Stimulated activated naive CD8-positive, alpha-beta T cell treated with anti-CD3 and anti-CD28 coated beads, Interleukin-15, amount 100 ng/mL, for 72 hours (primary cell): ENCODE measurements at places on chromosomes 3 and 15.

DNA sequence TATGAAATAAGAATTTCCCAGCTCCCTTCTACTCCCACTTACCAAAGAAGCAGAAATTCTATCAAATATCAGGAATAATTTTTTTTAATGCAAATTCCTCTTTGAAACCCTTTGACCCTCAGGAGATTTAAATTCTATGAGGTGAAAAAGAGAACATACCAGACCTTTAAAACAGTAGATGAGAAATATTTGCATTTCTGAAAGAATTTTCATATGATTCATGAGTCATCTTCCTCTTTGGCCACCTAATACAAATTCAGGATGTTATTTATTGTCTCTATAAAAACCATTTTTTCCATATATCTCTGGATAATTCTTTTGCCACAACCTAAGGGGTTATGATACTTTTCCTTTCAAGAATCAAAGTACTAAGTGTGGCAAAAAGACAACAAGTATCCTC is 67.3 kb upstream of the ST3GAL6 start:
- DNase-seq = no peak

DNA sequence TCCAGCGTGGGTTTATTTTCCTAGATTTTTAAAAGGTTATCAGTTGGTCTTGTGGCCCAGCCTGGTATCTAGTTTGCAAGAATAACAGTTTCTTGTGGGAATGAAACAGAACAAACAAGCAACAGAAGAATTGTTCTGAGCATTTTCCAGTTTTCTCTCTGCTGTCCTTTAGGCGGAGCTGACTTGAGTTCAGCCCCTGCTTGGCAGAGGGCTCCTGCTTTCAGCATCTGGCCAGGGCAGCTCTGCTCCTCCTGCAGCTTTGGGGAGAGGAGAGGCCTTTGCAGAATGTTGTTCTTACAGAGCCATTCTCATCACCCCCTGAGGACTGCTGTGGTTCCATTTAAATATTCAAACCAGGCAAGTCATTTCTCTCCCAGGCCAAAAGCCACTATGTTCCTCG is 117.7 kb downstream of the ALDH1A2 start:
- DNase-seq = no peak

- no peak for DNase-seq
Measured at GRCh38 chr3:57069503-57069902, 9.0 kb downstream of the SPATA12 start.

DNA sequence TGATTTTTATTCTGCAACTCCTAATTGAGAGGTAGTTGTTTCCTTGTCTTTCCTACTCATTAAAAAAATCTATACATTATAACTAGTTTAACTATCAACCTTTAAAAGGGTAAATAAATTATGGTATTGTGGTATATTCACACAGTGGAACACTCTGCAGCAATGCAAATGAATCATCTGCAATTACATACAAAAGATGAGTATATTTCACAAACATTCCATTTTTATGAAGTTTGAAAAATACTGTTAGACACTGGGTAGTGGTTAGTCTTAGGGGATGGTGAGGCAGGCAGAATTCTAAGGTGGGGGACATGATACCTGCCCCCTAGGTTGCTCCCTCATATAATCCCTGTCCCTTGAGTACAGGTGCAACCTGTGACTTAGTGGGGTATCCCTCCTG is 44.0 kb upstream of the MAGI1 start:
- no peak for DNase-seq

DNA sequence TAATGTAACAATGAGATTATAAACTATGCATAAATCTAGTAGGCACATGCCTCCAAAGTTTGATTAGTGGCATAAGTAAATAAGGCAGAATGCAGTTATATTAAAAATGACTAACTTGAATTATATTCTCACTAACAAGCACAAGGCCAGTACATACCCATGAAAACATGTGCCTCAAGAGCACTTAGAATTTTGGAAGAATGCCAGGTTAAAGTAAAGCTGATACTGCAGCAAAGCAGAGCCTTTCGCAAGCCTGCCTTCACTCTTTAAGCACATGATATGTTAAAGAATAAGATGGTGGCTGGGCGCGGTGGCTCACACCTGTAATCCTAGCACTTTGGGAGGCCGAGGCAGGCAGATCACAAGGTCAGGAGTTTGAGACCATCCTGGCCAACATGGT is 49.0 kb downstream of the KBTBD12 start:
- DNase-seq = no peak

DNA sequence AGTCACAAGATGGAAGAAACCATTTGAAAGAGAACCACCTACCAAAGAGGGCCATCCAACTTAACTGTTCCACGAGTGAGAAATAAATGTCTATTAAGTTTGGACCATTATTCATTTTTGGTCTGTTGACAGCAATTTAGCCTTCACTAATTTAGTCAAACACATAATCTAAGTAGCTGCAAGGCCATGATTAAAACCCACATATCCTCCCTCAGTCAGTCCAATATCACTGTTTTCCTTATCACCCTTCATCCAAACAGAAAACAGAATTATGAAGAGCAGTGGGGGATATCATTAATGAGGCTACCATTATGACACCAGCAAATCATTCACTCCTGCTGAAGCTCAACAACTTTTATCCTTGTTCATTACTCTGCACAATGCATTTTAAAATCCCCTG is 52.0 kb downstream of the PIK3CB start:
- DNase-seq = no peak

DNA sequence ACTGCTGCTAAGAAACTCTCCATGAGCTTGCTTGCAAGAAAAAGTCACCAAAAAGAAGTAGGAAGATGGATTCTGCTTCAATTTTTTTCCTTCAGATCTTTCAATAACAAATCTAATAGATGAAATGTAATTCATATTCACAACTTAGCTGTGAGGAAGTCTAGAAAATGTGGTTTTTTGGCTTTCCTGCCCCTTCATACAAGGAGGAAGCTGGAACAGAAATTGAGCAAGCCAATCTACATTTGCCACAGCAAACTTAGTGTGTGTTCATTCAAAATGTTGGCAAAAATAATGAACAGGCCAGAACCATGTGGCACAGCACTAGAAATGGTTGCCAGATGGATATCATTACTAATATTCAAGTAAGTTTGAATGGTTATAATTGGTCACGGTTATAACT is 93.2 kb upstream of the NEDD4 start:
- no peak for DNase-seq

DNA sequence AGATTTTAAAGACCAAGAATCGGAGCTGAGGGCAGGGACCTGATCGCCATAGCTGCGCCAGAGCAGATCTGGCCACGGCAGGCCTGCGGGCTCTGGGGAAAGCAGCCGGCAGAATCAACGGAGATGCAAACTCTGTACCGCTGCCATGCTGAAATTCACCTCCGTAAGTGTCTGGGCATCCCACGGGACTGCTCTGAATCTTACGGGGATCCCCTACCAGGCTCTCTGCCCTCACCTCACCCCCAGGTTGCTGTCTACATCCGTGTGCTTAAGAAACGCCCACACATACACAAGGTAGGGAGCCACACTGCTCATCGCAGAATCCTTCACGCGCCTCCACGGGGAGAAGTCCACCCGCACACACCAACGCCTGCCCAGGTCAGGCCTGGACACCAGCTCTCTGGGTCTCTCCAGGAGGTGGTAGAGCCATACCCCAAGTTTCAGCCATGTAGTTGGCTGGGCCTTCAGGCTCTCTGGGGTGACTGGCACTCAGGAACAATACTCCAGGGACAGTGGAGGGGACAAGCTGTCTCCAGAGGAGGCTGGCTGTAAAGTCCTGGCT is 33.5 kb downstream of the FAM174B start:
- no peak for DNase-seq
